ENCODE measurements at places on chromosomes 16 and 17.

DNA sequence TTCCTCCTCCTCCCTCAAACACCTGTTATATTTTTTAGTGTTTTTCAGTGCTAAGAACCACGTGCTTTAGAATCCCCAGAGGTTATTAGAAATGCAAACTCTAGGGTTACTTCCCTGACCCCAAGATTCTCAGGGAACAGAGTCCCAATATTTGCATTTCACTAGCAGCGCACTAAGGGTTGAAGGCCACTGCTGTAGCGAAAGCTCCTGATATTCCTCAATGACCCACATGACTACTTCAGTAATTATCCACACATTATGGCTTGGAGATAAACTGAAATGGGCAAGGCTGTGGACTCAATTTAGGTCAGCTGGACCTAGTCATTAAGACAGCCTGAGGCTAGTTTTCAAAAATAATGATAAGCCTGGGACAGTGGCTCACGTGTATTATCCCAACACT is 78.5 kb upstream of the BCAR1 start:
- DNase-seq, result no peak

GRCh38 chr17:61486135-61487120 is 34.2 kb downstream of the TBX4 start:
- no peak for DNase-seq

- DNase-seq, result no peak
These were observed 2.5 kb upstream of the STARD3 start for GRCh38 chr17:39634384-39634871.

- no peak for DNase-seq
These were observed 582.6 kb upstream of the CDH5 start for GRCh38 chr16:65783709-65784474.

DNA sequence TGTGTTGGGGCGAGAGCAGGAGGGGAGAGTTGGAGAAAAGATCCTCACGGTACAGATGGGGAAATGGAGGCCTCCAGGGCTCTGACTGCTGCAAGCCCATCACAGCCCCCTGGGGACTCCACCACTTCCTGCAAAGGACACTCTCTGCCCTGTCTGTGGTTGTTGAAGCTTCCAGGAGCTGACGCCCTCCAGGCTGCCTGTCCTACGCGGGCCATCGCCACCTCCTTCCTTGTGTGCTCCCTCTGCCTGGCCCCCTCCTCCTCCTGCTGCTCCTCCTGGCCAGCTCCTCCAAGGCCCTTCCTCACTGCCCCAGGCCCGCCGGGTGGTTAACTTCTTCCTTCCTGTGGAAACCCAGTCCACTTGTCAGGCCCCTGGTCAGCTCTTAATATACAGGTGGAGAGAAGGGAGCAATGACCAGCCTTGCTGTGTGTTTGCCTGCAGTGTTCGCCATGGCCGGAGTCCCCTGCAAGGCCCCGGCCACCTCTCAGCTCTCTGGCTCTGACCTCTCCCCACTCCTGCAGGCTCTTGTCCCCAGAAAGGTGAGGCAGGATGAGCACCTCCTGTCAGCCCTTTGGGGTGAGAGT is 18.4 kb upstream of the STAC2 start:
- DNase-seq, result no peak

DNA sequence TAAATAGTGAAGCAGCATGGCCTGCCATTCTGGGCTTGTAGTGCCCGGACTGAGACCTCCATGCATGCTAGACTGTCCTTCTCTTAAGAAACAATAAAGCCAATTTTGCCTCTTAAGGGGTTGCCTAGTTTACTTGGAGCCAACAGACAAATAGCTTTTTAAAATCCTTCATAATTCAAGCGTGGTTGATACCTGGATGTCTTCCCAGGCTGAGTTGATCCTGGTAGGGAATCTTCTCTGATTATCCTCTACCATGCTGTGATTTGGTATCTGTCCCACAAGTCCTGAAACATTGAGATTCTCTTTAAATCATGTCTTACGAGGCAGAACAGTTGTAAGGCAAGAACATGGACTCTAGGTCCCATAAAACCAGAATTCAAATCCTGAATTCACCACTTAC is 359.6 kb upstream of the CCL2 start:
- no peak for DNase-seq

GRCh38 chr16:50677351-50677750 is 3.8 kb downstream of the SNX20 start:
- DNase-seq, result no peak

GRCh38 chr16:22736791-22737190 is 77.2 kb upstream of the HS3ST2 start:
- DNase-seq, result no peak

DNA sequence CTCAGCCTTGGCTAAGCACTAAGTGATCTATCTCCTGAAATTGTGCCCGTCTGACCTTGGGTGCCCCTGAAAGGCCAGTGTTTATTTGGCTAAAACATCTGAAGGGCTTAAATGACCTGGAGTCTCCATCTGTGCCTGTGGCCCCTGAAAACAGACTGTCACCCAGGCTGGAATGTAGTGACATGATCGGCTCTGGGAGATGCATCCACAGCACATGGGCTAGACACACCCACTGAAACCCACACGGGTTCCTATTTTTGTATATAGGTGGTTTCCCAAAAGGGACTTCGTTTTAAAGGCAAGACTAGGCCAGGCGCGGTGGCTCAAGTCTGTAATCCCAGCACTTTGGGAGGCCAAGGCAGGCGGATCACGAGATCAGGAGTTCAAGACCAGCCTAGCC is 13.5 kb downstream of the CEP295NL start:
- no peak for DNase-seq

DNA sequence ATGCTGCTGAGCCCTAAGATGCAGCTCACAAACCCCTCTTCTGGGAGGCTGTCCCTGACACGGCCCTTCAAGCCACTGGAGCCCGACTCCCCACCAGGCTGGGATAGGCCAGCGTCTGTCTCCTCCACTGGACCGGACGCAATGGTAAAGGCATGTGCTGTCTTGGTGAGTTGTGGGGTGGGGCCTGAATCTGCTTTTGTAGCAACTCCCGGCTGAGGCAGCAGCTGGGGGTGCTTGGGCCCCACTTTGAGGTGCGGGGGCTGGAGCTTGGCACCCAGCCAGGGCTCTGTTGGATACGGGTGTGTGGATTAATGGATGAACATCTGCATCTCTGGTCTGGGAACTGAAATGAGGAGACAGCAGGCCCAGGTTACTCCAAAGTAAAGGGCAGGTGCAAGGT is 3.5 kb upstream of the NLRC3 start:
- no peak for DNase-seq

DNA sequence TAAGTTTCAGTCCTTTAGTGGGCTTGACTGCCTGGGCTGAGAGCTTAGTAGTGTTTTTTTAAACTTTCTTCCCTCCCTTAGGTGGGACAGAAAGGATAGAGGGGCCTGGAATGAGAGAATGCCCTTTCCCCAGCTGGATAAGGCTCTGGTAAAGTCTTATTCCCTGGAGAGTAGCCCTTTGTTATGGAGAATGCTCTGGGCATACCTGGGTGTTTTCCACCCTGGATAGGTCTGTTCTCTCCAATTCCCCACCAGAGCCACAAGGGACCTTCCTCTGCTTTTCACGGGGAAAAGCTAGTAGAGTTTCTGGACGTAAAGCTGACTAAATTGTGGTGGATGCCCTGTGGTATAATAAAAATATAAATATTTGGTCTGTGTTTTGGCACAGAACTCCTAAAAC is 164.1 kb downstream of the HS3ST4 start:
- DNase-seq, result no peak

GRCh38 chr17:78498848-78499247 is 78.3 kb downstream of the DNAH17 start:
- no peak for DNase-seq

Measured in activated gamma-delta T cell treated with Interleukin-2 at 50 U/mL for 16 hours (primary cell).